Neural crest cell (in vitro differentiated cells): ENCODE measurements at places on chromosomes 4 and X. TPM values are rescaled to one million over a fixed set of nuclear protein-coding genes. Genes with fewer than 3 reads are reported as not detected.

- H3K27me3 ChIP-seq = no peaks in the 10 kb centered on the region
- no peak overlapping the region for H3K27ac ChIP-seq
- no peak overlapping the region for H3K4me3 ChIP-seq
These were observed 87.5 kb downstream of the PPP3CA start for GRCh38 chr4:101259876-101260275.

DNA sequence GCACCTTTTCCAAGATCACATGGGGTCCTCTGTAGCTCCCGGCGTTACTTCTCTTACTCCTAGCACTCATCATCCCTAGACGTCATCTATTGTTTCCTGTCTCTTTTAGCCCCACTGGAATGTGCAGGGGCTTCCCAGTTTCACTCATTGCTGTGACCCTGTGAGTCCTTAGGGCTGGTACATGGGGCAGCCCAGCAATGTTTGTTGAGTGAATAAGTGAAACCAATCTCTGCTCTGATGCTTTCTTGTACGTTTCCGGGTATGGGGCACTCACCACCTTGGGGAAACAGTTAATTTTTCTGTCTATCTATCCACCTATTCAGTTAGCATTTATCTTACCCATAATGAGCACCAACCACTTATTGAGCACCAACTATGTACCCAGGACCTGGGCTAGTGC is 16.1 kb downstream of the MSX1 start:
- peaks cover 5% of the 10 kb centered on the region for H3K4me1 ChIP-seq
- peaks cover 21% of the 10 kb centered on the region for H3K27me3 ChIP-seq
- no peak for DNase-seq
- H3K4me3 ChIP-seq = no peak overlapping the region
- H3K27ac ChIP-seq = no peak overlapping the region
- no peaks in the 10 kb centered on the region for H3K36me3 ChIP-seq

- H3K4me1 ChIP-seq = peaks cover 5% of the 10 kb centered on the region
- H3K4me3 ChIP-seq = no peak overlapping the region
- H3K27me3 ChIP-seq = no peaks in the 10 kb centered on the region
- no peak for DNase-seq
These were observed 40.9 kb downstream of the IL1RAPL1 start for GRCh38 chrX:28628120-28628519.

- no peaks in the 10 kb centered on the region for H3K36me3 ChIP-seq
- no peaks in the 10 kb centered on the region for H3K27me3 ChIP-seq
- no peak overlapping the region for H3K4me3 ChIP-seq
- no peak for DNase-seq
- H3K4me1 ChIP-seq = no peaks in the 10 kb centered on the region
These were observed 92.3 kb upstream of the SLC7A11 start for GRCh38 chr4:138334346-138335016.

Gene TMEM154
- total RNA-seq = 0.44 and 1.3 TPM in 2 replicates
